Lower lobe of right lung (tissue), 2 donors: ENCODE measurements at places on chromosomes 11 and 22. TPM values are rescaled to one million over a fixed set of nuclear protein-coding genes. Genes with fewer than 3 reads are reported as not detected.
A peak's percentile ranks its signal among the peaks of the same experiment; 100 is the strongest.

The SCGB1A1 gene
- 3,364 TPM for total RNA-seq

The C11orf91 gene
- total RNA-seq, result not detected

The NUCB2 gene
- total RNA-seq, result 82.7 TPM

The C11orf87 gene
- total RNA-seq, result 0.09 TPM

The PRR5 gene
- total RNA-seq, result 9.6 TPM

DNA sequence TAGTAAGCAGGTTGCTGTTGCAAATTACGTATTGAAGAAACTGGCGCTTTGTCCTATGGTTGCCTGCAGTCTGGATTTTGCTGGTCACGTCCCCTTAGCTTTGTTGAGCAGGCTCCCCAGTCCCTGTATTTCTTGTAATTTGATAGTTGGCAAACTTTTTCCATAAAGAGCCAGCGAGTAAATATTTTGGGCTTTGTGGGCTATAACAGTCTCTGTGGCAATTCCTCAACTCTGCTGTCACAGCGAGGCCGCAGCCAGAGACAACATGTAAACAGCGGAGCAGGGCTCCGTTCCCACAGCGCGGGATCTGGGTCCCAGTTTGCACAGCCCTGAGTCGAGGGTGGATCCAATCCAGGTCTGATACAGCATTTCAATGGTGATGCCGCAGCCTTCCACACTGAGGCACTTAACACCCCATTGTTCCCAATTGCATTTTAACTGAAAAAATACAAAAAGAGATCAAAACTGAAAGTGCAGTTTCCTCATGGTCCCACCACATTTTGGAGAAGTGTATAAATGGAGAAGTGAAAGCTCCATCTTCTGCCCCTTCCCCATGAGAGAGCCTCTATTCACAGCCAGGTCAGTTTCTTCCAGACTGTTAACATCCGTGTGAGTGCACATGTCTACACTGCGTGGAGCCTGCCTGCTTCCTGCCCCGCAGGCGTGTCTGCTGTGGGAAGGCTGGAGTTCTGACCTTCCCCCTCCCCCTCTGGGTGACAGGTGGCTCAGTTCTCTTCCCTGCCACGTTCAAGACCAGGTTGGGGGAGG lies 89.1 kb downstream of the RPS6KA4 start:
- peak; percentile 64 for DNase-seq

GRCh38 chr11:69922015-69922595 lies 102.9 kb upstream of the FGF3 start:
- peak; percentile 37 for DNase-seq

DNA sequence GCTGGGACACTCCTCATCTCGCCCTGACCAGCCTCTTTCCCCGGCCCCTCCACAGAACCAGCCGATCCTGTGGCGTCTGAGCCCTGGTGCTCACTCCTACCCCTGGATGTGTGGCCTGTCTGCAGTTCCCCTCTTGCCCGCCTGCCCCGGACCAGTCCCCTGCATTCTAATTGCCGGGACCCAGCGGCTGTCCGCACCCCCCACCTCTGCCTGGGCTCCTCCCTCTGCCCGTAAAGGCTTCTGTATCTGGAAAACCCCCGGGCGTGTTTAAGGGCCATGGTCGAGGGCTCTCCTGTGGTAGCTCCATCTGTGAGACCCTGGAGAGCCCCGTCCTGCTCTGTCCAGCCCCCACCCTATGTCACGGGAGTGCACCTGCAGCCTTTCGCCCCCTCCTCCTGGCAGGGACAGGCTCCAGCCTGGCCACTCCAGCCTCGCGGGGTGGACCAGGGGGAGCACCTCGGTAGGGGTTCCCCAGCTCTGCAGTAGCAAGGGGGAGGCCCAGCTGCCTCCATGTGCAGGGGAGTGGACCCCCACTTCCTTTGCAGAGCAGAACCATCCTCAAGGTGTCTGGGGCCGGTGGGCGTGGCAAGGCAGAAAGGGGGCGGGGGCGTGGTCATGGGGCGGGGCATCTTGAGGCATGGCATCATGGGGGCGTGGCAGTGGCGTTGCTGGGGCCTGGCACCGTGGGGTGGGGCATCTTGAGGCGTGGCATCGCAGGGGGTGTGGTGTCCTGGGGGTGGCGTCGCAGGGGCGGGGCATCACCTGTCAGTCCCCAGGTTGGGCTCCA lies 430.4 kb downstream of the TBC1D22A start:
- DNase-seq, result peak; percentile 51

GRCh38 chr22:40324468-40325305 lies 21.6 kb upstream of the ADSL start:
- no peak for DNase-seq

DNA sequence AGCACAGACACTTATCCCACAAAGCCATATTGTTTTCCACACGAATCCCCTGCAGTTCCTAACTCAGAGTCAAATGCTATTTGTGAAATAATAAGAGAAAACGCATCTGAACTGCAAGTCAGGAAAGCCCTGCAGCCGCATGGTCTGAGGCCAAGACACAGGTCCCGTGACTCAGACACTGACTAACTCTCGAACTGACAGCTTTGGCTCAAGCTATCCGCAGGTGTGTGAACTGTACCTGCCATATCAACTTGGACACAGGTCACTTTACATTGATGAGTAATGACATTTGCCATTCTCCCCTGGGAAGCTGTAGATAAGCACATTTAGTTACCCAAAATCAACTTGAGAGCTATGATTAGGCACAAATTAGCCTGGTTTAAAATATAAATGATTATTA lies 34.9 kb upstream of the NFRKB start:
- no peak for DNase-seq
